ENCODE measurements at places on chromosomes 1 and 21.

GRCh38 chr21:17828223-17828622, 9.1 kb upstream of the C21orf91 start:
- DNase-seq: no peak

DNA sequence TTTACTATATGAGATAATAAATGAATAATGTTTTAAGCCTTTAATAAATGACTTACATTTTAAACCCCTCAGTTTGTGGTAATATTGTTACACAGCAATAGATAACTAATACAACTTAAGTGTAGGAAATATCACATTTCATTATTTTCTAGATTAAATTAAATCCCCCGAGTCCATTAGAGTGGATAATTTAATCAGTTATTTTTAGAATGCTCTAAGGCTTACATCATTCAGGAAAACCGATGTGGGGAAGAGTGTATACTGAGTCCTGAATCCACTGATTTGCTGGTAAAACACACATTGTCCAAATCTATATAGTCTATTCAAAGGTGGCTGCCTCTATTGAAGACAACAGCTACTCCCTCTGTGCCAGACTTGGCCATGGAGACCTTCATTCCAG, 35.7 kb upstream of the DOCK7 start:
- no peak for DNase-seq

GRCh38 chr21:19914028-19914427, 1084.2 kb upstream of the NCAM2 start:
- no peak for DNase-seq

DNA sequence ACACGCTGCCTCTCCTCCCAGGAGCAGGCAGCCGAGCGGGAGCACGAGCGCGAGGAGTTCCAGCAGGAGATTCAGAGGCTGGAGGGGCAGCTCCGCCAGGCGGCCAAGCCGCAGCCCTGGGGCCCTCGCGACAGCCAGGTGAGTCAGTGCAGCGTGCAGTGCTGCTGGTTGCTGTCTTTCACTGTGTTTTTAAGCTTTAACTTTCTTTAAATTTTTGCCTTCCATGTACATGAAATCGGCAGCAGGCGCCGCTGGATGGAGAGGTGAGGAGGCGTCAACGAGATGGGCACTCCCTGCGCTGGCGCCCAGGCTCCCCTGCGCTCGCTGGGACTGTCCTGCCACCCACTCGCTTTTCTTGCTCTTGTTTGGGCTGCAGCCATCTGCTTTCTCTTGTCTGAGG, 60.7 kb upstream of the DIP2A start:
- no peak for DNase-seq

- no peak for DNase-seq
Measured at GRCh38 chr1:19032701-19033514, 76.4 kb upstream of the IFFO2 start.

DNA sequence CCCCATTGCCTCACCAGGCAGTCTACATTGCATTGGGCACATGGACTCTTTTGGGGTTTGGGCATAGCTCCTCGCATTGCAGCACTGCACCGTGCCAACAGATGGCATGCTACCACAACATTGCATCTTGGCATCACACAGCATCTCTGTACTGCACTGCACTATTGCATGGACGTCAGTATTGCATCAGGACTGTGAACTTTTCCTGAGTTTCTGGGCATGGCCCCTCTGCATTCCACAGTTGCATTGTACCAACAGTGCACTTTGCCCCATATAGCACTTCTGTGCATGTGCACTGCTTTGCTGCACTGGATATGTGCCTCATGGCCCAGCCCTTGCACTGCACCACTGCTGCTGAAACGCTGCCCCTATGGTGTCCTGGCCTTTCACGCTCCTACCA, 9.6 kb downstream of the PTPRU start:
- DNase-seq: peak; percentile 42

DNA sequence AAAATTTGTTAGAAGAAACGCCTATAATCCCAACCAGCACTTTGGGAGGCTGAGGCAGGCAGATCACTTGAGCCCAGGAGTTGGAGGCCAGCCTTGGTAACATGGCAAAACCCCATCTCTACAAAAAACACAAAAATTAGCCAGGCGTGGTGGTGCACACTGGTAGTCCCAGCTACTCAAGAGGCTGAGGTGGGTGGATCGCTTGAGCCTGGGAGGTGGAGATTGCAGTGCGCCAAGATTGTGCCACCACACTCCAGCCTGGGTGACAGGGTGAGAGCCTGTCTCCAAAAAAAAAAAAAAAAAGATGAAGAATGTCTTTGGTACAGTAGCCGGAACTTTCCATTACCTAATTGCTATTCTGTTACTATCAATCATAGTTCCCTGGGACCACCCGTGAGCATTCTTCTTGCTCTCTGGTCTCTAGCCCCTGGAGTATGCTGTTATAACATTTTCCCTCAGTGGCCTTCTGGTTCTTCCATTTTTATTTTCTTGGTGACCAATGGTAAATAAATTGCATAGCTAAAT, 43.4 kb downstream of the WASF2 start:
- no peak for DNase-seq

DNA sequence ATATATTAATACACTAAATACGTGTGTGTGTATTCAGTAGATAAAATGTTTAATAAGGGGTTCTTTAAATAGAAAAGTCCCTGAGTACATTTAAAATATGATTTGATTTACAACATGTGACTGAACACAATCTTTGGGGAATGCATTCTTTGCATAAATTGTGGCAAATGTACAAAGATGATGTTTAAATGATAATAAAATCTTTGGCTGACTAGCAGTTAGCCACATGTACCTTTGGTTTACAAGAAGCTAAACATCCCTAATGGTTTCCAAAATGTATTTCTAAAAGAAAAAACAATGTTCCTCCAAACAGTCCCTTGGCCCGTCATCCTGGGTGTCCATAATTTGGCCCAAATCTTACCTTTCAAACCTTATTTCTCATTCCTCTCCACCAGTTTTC, 106.4 kb upstream of the MARK1 start:
- DNase-seq: no peak

DNA sequence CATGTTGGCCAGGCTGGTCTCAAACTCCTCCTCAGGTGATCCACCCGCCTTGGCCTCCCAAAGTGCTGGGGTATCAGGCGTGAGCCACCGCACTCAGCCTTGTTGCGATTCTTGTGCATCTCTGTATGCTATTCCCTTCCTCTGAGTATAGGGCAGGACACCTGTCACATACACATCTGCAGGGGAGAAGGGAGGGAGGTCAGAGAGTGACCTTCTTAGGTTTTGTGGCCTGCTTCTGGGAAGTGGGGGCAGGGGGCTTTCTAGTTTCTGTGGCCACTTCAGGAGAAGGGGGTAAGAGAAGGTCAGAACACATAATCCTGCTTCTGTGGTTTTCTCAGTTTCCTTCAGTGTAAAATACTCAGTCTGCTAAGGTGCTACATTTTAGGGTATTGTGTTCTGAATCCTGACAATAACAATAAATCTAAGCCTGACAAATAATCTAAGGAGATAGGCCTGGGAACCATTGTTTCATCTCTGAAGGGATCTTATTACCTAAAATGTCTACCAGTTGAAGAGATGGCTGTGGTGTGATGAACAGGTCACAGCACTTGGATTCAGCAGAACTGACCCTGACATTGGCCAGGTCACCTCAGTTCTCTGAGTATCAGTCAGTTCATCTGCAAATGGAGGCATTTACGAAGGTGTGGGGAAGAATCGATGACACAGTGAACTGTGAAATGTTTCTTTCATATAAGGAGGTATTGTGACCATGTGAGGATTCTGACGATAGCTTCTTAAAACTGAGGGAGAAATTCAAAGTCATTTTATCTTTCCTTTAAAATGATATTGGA, 212.6 kb upstream of the L1TD1 start:
- no peak for DNase-seq

DNA sequence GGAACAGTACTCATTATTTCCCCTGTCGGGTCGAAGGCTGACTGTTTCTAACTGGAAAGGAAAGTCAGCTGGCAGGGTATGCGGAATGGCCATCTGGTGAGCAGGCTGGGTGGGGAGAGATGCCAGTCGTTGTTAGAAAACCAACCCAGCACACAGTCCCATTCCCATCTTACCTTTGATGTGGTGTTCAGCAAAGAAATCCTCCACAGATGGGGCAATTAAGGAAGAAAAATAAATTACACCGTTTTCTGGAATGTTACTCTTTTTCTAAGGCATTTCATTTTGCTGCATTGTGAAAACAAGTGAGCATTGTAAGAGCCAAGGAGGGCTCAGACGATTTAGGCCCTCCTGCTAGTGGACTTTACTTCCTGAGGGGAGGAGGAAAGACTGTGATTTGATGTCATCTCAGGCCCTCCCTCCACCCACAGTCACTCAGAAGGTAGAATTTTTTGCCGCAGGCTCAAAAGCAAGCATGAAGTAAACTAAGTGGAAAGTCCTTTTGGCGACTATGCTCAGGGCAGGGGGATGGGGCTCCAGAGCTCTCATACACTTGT, at the start of gene SLC16A4:
TSS of gene SLC16A4 (minus strand) at position 335 of the 554 bp plus-strand sequence. CDS start 1,703 bp downstream, outside the sequence.
- no peak for DNase-seq

- DNase-seq: peak; percentile 80
Measured at GRCh38 chr1:182588500-182589396, at the start of gene RNASEL. Gene RNASEL (minus strand): TSS chr1:182589256. CDS start chr1:182586806, 2,450 bp downstream.

DNA sequence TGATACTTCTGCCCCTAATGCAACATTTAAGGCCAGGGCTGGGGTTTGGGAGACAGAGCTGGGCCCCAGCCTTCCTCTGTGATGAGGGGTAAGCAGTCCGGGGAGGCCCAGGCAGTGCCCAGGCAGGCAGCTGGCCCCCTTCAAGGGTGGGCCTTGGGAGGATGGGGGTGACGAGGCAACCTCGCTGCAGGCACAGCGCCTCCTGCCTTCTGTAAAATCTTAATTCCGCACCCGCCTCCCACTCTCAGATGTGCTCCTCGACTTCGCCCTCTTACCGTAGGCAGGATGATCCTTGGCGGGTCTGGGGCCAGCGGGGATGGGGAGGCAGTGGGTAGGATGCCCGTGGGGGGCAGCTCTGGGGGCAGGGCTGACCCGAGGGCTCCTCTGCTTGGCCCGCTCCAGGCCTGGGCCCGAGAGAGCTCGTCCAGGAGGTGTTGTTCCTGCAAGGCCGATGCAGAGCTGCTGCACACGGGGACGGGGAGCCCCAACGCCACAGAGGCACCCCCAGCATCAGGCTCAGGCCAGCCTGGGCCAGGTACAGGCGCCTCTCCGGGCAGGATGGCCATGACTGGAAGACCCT, 9.1 kb downstream of the C21orf58 start:
- no peak for DNase-seq

GRCh38 chr1:162671664-162672410, 39.6 kb downstream of the DDR2 start:
- peak; percentile 16 for DNase-seq

DNA sequence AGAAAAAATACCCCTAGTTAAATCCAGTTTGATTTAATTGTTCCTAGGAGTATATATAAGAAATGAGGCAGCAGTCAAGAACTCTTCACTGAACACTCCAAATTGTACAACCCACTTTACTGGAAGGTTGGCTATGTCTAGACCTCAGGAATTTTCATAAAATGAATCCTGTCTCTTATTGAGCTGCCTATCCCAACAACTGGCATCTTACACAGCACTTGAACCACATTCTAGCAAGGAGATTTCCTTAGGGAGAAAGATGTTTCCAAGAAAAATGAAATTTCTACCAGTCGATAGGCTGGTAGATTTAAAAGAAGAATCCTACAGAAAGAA, 16.3 kb downstream of the RNF19B start:
- DNase-seq: no peak

DNA sequence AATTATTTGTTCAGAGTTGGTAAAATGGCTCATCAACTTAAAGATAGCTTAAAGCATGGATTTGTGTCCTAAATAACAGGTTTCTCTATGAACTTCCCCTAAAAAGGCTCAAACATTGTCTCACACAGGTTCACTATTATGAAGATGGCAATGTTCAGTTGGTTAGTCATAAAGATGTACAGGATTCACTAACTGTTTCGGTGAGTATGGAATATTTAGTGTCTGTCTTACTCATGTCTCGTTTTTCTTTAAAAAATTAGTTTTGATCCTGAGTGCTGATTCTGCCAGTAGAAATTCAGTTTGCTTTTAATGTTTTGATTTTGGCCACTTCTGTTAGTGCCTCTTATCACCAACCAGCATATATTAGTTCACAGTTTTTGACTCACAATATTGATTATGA, 7.5 kb upstream of the MOV10 start:
- no peak for DNase-seq

GRCh38 chr1:188937965-188938551, 1539.6 kb downstream of the BRINP3 start:
- DNase-seq: peak; percentile 45

- no peak for DNase-seq
Measured at GRCh38 chr1:89743788-89744187, 77.0 kb upstream of the LRRC8D start.

DNA sequence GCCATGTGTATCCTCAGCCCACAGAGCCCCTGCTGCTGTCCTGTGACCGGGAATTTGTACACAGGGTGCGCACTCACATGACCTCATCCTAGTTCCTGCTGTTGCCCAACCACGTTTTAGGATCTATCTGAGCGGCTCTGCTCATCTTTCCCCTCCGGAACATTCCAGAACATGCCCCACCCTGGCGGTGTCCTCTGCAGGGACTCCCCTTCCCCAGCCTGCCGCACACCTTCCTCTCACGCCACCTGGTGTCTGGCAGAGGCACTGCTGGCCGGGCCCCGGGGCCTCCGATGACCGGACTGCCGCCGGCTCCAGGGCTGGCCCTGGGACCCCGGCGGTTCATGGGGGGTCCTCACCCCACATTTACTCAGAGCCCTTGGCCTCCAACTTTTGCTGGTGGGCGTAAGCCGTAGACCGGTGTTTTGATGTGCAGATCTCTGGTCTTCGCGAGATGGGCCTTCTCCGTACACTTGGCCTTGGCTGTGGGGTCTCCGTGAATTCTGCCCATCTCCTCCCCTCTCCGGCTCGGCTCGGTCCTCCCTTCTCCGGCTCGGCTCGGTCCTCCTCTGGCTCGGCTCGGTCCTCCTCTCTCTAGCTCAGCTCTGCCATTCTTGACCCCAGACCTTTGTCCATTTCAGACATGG, 29.5 kb downstream of the ARHGEF16 start:
- peak; percentile 68 for DNase-seq

- no peak for DNase-seq
Measured at GRCh38 chr1:160177667-160178066, 12.7 kb upstream of the CASQ1 start.

Data from DMS53 (cell line).